ENCODE measurements at places on chromosomes 1 and 21.

DNA sequence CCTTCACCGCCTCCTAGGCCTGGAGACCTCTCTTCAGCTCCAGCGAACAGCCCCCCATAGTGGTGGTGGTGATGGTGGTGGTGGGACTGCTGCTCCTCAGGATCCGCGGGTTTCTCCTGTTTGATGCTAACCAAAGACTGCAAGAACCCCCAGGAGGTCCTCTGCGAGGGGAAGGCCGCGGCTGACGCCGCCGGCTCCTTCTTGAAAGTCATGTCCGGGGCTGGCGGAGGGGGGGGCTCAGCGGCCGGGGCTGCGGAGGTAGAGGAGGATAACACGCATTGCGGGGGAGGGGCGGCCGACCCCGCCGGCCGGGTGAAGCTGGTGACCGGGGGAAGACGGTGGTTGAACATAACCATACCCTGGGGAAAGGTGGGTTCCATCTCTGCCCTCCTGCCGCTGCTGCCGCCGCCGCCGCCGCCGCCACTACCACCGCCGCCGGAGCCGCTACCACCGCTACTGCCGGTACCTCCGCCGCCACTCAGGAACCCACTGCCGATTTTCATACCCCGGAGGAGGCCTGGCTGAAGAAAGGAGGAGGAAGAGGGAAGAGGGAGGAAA lies 554 bp downstream of the ZNF281 start:
- no peak for DNase-seq

GRCh38 chr1:154551474-154551873 lies 7.0 kb downstream of the UBE2Q1 start:
- DNase-seq, result no peak

GRCh38 chr1:166740668-166741276 lies 98.5 kb upstream of the POGK start:
- no peak for DNase-seq

GRCh38 chr1:177926201-177926600 lies 43.7 kb downstream of the SEC16B start:
- DNase-seq, result no peak

DNA sequence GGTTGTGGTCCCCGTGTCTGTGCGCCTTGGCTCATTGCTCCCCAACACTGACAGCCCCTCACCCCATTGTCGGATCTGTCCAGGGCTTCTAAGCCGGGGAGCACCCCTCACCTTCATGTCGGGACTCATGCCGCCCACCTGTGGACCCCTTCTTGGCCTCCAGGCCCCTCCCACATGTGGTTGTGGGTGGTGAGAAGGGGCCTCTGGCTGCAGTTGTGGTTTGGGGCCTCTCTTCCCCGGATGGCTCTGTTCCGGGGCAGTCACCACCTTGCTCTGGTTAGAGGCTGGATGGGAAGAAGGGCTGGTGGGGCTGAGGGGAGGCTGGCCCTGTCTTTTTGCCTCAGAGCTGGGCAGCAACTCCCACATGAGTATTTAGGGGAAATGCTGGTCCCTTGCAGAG lies 158.6 kb upstream of the C1orf174 start:
- no peak for DNase-seq

GRCh38 chr1:189866606-189867005 lies 611.1 kb downstream of the BRINP3 start:
- DNase-seq, result no peak

DNA sequence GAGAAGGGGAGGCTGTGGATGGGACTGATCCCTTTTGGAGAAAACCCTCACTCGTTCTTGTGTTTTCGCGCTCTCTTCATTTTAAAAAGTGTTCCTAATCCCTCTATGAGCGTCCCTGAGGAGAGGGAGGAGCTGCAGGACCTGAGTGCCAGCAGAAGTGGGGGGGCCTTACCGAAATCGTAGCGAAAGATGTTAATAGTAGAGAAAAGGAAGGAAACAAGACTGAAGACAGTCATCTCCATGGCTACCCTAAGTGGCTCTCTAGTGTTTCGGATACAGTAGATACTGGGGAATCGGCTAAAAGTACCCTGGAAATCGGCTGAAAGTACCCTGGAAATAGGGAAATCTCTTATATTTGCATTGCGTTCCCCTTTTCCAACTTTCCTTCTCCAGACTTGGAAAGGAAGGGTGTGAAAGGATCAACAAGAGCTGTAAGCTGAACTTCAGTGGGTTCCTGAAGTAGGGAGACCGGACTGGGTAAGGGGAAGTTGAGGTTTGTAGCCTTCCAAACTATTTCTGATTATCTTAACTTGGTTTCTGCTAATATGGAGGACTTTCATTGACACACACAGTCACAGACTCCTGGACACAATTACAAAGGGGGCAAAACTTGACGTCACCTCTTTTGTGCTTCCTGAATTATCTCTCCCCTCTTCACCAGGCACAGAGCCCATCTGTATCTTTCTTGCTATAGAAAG lies 486 bp upstream of the DSTYK start:
- no peak for DNase-seq

DNA sequence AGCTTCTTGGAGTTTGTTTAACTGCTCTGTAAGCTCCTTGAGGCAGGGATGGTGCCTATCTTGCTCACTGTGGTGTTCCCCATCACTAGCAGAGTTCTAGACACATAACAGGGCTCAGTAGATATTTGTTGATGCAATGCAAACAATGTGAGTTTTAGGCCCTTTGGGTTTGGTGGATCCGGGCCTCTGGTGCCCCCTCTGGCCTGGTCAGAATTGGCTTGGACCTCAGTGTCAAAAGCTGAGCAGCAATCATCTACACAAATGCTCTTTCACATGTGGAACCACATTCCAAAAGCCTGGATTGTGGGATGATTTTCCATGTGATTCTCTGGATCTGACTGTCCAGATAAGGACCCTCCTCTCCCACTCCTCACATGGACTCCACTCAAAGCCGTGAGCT lies 53.4 kb upstream of the BCAR3 start:
- DNase-seq, result no peak

GRCh38 chr1:14535619-14536355 lies 62.7 kb upstream of the KAZN start:
- no peak for DNase-seq

GRCh38 chr1:47872886-47873285 lies 124.3 kb downstream of the TRABD2B start:
- no peak for DNase-seq

- DNase-seq, result no peak
Measured at GRCh38 chr1:166090244-166090643, 76.6 kb downstream of the FAM78B start.

GRCh38 chr1:78275456-78275855 lies 215.3 kb upstream of the PTGFR start:
- DNase-seq, result no peak

- no peak for DNase-seq
Measured at GRCh38 chr1:76868916-76869315, 1.6 kb downstream of the ST6GALNAC5 start.

DNA sequence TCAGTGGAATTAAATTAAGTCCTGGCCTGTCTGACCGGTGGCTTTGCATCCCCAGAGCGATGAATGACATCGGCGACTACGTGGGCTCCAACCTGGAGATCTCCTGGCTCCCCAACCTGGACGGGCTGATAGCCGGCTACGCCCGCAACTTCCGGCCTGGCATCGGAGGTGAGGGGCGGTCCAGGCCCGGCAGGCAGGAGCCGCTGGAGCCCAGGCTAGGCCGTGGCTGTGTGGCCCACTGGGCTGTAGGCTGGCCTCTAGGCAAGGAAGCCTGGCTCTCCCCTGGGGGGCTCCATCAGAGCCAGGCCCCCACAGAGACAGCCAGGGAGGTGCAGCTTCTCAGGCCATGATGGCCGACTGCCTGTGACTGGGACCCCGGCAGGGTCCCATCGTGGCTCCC lies 5.7 kb downstream of the GABRD start:
- no peak for DNase-seq

GRCh38 chr1:30536530-30536929 lies 186.9 kb downstream of the MATN1 start:
- no peak for DNase-seq

DNA sequence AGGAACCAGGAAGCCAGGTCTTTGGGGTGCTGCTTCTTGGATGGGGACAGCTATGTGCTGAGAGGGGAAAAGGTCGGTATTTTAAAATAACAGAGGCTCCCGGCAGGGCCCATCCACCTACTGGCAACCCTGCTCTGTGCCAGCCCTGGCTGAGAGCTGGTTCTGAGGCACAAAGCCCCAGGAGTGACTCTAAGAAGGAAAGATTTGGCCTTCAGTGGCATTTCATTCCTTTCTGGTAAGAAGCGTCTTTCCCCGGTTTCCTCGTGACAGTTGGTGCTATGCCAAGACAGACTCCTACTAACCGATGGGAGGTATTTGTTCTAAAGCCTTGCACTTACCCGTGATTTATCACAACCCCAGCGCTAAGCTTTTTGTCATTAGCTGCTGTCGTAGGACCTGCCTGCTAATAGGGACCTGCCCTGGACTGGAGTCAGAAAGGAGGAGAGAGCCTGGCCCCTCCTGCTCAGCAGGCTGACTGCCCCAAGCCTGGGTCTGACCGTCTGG lies 123.1 kb upstream of the ADAR start:
- DNase-seq, result no peak

DNA sequence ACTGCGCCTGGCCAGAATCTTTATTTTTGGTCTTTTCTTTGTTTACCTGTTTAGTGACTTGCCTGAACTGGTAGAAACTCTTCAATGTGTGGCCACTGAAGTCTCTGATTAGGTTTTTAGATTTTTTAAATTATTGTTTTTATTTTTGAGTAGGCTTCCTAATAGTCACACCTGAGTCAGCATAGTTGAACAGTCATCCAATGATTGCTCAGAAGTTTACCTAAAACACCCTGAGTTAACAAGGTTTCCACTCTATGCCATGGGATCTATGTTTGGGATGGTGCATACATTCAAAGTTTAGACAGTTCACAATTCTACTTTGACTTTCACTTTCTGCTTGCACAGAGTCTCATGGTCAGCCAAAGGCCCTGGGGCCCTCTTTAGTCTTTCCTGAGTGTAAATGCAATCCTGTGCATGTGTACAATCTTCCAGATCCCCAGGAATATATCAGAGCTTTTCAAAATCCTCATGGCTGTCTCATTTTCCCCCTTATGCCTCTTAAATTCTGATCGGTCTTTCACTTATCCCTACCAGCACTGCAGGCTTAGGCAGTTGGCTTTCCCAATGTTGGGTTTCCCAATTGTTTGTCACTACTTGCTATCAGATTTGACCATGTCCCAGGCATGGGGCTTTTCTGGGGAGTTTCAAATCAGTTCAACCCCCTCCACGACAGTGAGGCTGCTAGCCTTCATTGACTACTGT lies 114.4 kb upstream of the RAB3GAP2 start:
- DNase-seq, result no peak

DNA sequence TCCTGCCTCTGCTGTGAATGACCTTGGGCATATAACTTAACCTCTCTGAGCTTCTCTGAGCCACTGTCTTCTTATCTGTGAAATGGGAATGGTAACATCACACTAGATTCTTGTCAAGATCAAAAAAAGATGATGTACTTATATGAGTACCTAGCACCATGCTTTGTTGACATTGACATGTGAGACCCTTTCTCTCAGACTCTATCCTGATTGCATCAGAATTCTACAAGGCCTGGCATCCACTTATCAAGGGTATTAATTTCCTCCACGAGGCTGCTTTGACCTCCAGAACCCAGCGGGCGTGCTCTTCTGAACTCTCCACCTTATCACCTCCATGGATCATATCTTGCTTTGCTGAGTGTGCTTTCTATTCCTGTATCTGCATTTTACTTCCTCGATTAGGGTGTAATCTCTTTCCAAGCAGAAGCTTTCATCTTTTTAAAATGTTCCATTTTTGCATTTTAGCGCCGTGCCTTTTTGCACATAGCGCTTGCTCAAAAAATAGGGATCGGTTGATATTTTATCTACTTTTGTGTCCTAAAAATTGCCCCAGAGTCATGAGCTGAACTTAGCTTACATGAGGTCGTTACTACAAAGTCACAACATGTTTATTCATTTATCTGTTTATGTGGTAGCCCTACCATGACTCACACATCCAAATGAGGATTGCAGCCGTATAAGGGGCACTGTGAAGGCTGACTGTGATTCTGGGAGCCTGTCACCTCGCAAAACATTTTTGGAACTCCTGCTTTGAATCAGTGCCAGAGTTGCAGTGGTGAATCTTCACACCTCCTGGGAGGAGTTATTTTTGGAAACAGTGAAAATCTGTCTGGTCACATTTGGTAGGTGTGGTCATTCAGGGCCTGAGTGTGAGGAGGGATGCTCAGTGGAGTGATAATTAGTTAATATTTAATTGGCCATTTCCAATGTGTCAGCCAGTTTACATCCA lies 63.2 kb downstream of the IER5 start:
- no peak for DNase-seq

DNA sequence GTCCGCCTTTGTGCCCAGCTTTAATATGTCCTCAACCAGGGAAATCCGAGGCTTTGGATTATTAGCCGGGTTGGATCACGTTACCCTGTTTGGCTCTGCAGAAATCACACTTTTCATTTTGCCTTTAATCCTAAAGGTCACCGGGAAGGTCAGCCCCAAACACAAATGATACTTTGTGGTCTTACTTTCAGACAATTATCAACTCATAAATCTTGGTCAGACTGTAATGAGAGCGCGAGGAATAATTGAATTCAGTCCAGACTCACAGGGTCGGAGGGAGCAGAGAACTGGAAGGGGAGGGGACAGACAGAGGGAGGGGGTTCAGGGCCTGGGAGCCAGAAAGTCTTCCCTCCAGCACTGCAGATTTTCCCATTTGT lies 91.7 kb upstream of the NFIA start:
- DNase-seq, result no peak

DNA sequence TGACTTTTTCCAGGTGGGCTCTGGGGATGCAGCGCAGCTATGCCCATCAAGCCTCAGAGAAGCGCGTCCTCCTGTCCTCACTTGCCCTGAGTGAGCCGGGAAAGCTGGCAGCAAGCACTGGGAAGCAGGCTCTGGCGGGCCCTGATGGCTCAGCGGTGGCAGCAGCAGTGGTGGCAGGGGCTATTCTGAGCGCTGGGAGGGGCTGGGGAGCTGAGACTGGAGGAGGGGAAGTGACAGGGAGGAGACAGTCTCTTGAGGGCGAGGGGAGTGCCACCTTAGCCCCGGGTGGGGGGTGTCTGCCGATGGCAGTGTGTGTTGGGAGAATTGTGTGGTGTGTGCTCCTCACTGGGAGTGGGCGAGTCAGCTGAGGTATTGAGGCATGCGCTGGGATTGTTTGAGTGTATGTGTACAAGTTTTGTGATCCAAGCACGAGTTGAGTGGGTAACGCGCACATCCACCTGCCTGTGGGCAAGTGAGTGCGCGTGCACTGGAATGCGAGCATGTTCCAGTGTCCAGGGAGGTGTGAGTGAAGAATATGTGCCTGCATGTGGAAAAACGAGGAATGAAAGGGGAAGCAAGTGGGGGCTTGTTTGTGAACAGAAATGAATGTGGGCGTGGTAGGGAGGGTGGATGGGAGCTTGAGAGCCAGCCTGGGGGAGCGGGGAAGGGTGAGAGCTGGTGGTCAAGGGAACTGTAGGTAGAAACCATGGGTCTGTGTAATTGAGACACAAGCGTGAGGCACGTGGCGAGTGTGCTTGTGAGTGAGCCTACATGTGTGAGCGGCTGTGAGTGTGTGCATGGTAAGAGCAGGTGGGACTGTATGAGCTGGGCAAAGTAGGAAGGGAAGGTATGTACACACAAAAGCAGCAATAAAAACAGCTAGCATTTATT lies 2.9 kb upstream of the FOXO6 start:
- no peak for DNase-seq

Data from amniotic stem cell (primary cell).